Left lung (tissue), 14 donors: ENCODE measurements at places on chromosomes 7 and 10. TPM values are rescaled to one million over a fixed set of nuclear protein-coding genes. Genes with fewer than 3 reads are reported as not detected.

GRCh38 chr7:31767686-31768358, 80.8 kb downstream of the PPP1R17 start:
- no peaks in the 10 kb centered on the region for H3K4me1 ChIP-seq
- no peak for DNase-seq
- H3K27me3 ChIP-seq: no peaks in the 10 kb centered on the region
- H3K36me3 ChIP-seq: no peaks in the 10 kb centered on the region
- no peak overlapping the region for H3K4me3 ChIP-seq

HOXA2 gene
- 1.4 TPM for total RNA-seq

ASAH2 gene
- total RNA-seq: 0.68 TPM

CNNM2 gene
- total RNA-seq: 8.8 TPM

GRCh38 chr10:18607503-18608378, 43.6 kb downstream of the NSUN6 start:
- no peak overlapping the region for H3K4me3 ChIP-seq
- DNase-seq: no peak
- H3K4me1 ChIP-seq: no peaks in the 10 kb centered on the region
- no peaks in the 10 kb centered on the region for H3K27me3 ChIP-seq
- H3K36me3 ChIP-seq: no peaks in the 10 kb centered on the region
